ENCODE measurements at places on chromosomes 6 and 20.
A peak's percentile ranks its signal among the peaks of the same experiment; 100 is the strongest.

DNA sequence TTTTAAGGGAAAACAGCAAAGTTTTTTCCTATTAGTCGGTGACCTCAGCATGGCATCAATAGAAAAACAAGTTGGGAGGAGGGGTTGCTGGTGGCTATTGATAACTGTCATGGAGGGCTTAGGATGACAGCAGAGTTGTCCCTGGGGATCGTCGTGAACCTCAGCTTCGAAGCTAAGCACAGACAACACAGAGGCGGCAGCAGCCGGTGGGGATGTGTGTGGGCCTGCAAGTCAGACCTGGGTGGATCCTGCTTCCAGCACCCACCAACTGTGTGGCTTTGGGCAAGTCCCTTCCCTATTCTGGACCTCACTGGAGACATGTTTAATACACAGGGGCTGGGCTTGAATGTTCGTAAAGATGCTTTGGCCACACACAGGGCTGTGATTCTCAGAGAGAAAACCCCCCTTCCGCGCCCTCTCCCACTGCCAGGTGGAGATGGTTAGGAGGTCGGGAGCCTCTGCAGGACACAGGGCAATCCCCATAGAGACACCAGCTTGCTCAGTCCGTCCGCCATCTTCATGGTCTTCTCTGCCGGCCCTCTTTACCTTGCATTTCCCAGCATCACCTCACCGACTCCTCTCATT is 83.1 kb upstream of the TOX2 start:
- no peak for DNase-seq

DNA sequence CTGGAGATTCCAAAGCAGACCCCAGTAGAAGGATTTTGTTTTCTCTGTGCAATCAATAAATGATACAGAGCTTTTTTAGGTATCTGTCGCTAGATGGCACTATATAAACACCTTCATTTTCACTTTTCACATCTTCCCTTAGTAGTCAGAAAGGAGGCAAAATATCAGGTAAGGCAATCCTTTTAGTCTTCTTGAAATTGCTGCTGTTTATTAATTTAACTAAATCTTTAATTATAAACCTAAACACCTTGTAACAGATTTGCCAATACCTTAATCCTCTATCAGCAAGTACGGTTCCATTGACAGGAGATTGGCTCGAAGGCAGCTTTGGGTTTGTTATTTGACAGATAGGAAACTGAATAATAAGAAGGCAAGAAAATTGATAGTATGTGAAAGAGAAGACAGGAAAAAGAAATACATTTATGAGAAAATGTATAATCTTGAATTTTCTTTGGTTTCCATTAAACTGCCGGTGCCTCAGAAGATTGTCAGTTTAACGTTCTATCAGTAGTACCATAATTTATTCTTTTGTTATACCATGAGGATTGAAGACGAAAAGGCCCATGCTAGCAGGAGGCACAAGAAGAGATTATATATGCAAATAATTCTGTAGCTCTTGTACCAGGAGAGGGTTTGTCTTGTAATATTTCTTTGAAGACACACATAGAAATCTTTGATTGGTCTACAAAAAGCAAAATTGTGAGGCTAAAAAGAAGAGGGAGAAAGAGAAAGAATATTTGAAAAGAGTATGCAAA is 23.5 kb upstream of the IBTK start:
- DNase-seq = peak; percentile 62

- DNase-seq = no peak
These were observed 49.1 kb upstream of the TASP1 start for GRCh38 chr20:13687815-13688214.

GRCh38 chr6:31661262-31662123 is 915 bp upstream of the C6orf47 start:
- no peak for DNase-seq

DNA sequence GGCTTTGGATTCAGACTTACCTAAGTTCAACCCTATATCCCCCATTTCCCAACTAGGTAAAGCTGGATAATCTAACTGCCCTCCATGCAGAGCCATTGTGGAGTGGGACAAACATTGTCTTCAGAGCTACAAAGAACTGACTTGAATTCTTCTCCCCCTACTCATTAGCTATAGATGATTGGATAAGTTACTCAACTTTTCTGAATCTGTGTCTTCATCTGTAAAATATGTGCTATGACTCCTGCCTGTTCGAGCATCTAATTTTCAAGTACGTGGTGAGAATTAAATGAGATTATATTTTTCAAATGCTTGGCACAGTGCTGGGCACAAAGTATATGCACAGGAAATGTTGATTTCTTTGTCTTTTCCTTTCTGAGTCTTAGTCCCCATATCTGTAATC is 240.3 kb upstream of the TCF21 start:
- DNase-seq = peak; percentile 49

GRCh38 chr6:152355166-152355565 is 282.0 kb downstream of the SYNE1 start:
- DNase-seq = no peak

DNA sequence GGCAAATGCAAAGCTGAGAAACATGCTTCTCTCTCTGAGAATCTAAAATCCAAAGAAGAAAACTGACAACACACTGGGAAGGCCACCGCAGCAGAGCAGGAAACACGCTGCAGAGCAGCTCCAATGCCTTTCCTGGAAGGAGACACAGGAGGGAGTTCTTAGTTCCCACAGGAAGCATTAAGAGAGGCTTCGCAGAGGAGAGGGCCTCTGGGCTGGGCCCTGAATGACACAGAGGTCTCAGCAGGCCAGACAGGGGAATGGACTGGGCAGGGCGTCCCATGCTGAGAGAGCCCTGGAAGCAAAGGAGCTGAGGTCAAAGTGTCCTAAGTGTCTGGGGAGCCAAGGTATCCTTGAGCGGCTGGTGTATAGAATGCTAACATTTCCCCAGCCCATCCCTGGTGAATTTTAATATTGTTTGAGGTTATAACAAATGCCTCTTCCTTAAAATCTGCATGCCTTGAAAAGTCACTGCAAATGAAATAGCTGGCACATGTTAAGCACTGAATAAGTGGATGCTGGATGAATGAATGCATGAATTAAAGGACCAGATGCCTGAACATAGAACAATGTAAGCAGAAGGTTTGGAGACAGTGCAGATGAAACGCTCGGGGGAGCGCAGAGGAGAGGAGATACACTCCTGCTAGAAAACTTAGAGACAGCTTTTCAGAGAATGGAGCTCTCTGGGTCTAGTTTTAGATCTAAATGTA is 110.0 kb upstream of the SYNDIG1 start:
- DNase-seq = no peak

DNA sequence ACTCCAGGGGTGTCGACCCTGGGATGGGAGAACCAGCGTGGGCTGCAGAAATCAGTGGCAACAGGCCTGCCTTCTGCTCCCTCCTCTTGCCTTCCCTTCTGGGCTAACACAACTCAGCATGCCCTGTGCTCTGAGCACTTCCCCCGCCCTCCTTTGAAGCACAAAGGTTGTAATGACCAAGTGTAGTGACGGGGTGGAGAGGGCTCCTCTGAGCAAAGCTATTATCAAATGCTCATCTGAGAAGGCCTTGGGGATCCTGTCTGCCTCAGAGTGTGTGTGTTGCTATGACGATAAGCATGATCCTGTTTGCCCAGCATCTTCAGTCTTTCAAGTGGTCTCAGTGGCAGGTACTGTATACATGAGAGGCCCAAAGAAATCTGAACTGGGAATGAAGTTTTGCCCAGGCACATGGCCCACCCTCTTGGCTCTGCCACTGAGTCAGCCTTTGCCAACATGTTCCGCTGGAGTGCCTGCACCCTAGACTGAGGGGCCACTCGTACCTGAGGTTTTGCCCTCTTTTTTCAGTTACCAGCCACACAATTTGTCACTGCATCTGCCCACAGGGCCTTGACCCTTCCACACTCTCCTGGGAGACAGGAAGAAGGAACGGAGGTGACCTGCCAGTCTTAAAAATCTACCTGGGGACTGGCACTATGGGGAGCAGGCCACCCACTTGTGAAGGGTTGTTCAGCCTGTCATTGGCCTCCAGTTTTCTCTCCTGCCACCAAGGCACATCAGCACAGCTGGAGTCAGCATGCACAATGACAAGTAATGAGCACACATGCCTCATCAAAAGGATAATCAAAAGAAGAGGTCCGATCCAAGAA is 74.5 kb downstream of the GFOD1 start:
- DNase-seq = no peak

- no peak for DNase-seq
These were observed 47.7 kb upstream of the POLR1H start for GRCh38 chr6:30013291-30013922.

DNA sequence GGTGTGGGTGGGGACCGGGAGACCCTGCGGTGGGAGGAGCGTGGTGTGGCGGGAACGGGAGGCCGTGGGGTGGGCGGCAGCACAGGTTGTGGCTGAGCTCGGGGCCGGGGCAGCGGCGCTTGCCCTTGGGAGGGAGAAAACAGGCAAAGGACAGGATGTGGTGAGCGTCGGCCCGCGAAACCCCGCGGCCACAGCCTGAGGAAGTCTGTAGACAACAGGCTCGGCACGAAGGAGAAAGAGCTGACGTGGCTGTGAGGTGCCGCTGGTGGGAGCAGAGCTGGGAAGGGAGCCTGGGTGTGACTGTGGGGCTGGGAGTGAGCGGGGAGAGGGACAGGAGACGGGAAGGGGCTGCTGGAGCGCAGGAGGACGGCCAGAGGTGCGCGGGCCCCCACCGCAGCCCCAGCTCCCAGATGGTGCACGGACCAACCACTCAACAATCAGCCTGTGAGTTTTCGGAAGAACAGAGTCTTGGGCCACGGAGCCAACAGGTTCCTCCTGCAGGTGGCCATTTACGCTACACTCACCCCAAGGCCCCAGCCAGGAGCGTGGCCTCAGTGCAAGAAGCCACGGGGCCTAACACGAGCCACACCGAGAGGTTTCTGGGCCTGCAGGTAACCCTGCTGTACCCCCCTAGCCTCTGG is 202.8 kb downstream of the DLL1 start:
- no peak for DNase-seq

DNA sequence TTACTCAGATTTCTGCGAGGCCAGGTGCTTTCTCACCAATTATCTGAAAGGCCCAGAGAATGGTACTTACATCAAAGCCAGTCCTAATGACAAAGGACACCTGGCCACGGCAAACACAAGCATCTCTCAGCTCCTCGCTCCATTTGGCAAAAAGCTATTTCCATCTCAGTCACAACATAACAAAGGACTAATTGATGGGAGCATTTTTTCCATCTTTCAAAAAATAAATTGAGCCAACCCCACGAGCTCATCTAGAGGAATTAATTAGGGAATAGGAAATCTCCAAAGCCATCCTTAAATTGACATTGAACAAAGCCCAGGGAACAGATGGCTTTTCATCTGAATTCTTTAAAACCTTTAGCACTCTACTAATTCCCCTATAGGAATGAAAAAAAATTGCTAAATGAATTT is 236.7 kb downstream of the HAO1 start:
- DNase-seq = no peak

- no peak for DNase-seq
These were observed 230.7 kb downstream of the NFATC2 start for GRCh38 chr20:51311636-51312479.

DNA sequence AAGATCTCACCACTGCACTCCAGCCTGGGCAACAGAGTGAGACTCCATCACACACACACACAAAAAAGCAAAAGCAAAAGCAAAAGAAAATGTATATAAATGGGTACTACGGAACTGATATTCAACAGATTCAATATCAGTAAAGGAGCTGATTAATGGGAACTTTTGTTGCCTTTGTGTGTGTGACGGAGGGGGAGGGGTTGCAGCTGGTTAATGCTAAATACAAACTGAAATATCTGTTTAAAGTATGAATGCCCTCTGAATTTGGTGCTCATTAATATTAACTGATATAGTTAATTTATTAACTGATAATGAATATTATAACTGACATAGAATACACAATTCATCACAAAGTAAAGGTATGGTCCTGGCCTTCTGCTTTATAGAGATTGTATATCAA is 8.4 kb downstream of the NCOA6 start:
- DNase-seq = no peak

DNA sequence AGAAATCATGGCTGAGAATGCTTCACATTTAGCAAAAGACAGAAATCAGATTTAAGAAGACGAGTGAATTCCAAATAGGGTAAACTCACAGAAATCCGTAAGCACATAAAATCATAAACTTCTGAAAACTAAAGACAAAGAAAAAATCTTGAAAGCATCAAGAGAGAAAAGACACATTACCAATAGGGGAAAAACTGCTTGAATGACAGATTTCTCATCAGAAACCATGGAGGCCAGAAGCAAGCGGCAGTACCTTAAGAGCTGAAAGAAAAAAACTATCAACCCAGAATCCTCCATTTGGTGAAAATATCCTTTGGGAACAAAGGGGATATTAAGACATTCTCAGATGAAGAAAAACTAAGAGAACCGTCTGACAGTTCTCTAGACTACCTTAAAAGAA is 66.6 kb upstream of the EMILIN3 start:
- DNase-seq = no peak

GRCh38 chr20:52047811-52048764 is 143.5 kb downstream of the ZFP64 start:
- no peak for DNase-seq

DNA sequence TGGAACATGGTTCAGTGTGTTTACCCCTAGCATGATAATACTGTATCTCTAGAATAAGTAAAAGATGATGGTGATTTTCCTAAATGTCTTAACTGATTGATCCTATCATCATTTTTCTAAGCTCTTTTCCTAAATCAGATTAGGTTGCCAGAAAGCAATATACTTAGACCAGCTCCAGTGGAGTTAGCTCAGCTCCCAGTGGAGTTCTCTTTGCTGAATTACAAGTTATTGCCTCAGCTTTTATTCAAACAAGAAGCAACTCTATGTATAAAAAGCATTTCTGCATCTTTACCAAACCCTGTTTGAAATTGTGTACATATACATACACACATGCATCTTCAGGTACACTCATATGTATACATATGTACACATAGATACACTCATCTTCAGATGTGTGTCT is 44.9 kb downstream of the SNX9 start:
- no peak for DNase-seq

GRCh38 chr6:44668391-44668930 is 281.0 kb downstream of the CDC5L start:
- no peak for DNase-seq

GRCh38 chr6:130697271-130697994 is 129.8 kb upstream of the SMLR1 start:
- peak; percentile 18 for DNase-seq

- no peak for DNase-seq
These were observed 304.9 kb downstream of the CDH26 start for GRCh38 chr20:60262967-60263603.

DNA sequence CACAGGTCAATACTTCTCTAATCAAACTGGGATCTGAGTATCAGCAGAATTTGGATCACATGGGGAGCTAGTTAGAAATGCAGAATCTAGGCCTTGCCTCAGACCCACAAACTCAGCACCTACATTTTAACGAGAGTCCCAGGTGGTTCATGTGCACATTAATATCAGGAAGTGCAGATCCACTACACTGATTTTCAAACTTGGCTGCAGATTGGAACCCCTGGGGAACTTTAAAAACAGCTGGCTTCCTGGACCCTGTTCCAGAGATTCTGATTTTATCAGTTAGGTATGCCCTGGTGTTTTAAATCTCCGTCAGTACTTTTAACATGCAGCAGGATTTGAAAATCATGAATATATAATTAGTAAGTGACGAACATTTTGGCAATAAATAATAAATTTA is 1.9 kb upstream of the CST8 start:
- DNase-seq = no peak

Data from HCEC 1CT (cell line).